Ascending aorta (tissue), 2 donors: ENCODE measurements at places on chromosomes 3 and 15. TPM values are rescaled to one million over a fixed set of nuclear protein-coding genes. Genes with fewer than 3 reads are reported as not detected.

GUCA1C gene
- not detected for total RNA-seq

LRRC28 gene
- 24.2 TPM for total RNA-seq

ZNF502 gene
- 6.5 TPM for total RNA-seq

GRCh38 chr15:91055548-91056331 lies 33.3 kb upstream of the VPS33B start:
- no peak overlapping the region for H3K4me3 ChIP-seq
- H3K4me1 ChIP-seq, result no peaks in the 10 kb centered on the region
- H3K27me3 ChIP-seq, result no peaks in the 10 kb centered on the region
- DNase-seq, result no peak

GRCh38 chr3:63727233-63727632 lies 74.8 kb downstream of the SNTN start:
- H3K27me3 ChIP-seq, result no peaks in the 10 kb centered on the region
- no peak for DNase-seq

- H3K4me3 ChIP-seq, result no peak overlapping the region
- H3K36me3 ChIP-seq, result no peaks in the 10 kb centered on the region
- H3K4me1 ChIP-seq, result no peaks in the 10 kb centered on the region
- no peaks in the 10 kb centered on the region for H3K27me3 ChIP-seq
- DNase-seq, result no peak
- H3K27ac ChIP-seq, result no peak overlapping the region
Measured at GRCh38 chr3:194212845-194213331, 76.9 kb downstream of the HES1 start.

- H3K4me1 ChIP-seq, result peaks cover 2% of the 10 kb centered on the region
- H3K36me3 ChIP-seq, result no peaks in the 10 kb centered on the region
- no peak overlapping the region for H3K4me3 ChIP-seq
- H3K27ac ChIP-seq, result no peak overlapping the region
Measured at GRCh38 chr3:133042778-133043177, 4.6 kb downstream of the TMEM108 start.

DNA sequence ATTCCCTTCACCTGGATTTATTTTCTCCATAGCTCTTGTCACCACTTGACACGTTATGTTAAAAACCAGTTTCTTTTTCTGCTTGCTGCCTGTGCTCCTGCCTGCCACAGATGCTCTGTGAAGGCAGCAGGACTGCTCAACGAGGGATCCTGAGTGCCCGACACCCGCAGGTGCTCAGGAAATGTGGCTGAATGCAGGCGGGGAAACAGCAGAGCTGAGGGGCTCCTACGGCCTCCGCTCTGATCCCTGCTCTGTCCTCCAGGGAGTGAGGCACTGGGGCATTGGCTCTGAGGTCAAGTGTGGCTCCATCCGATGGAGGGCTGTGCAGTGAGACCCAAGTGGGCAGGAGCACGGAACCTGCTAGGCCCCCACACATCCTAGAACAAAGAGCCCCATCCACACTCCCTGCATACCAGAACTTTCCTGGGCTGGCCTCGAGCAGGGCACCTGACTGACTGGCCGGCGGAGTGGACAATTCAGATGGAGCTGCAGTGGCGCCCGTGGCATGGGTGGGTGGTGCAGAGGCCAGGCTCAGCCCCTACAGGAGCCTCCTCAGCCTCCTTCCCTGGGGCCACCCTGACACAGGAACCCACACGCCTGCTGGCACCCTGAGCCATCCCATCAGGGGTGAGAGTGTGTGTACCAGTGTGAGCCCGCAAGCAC lies 27.9 kb downstream of the IQSEC1 start:
- no peak overlapping the region for H3K4me3 ChIP-seq
- DNase-seq, result no peak
- H3K27me3 ChIP-seq, result no peaks in the 10 kb centered on the region
- no peaks in the 10 kb centered on the region for H3K4me1 ChIP-seq
- no peak overlapping the region for H3K27ac ChIP-seq
- no peaks in the 10 kb centered on the region for H3K36me3 ChIP-seq

- no peaks in the 10 kb centered on the region for H3K27me3 ChIP-seq
- DNase-seq, result no peak
- no peaks in the 10 kb centered on the region for H3K36me3 ChIP-seq
- H3K4me1 ChIP-seq, result no peaks in the 10 kb centered on the region
- H3K27ac ChIP-seq, result no peak overlapping the region
Measured at GRCh38 chr3:61080737-61081445, 170.4 kb downstream of the FHIT start.

DNA sequence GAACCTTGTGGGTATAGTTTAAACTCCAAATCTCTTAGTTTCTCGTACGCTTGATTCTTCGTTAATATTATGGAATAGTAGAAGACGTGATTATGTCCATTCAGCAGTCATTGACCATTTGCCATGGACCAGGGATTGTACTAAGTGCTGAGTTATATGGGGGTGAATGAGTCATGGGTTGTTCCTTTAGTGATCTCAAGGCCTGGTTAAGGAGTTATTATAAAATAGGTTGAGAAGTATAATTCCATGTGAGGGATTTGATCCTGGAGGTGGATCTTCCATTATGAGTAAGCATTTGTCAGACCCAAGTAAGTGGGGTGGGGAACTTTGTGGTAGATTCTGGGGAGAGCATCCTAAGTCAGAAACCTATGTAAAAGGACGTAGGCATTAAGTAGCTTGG lies 15.4 kb downstream of the NR2C2 start:
- H3K36me3 ChIP-seq, result no peaks in the 10 kb centered on the region
- H3K4me3 ChIP-seq, result no peak overlapping the region
- H3K27ac ChIP-seq, result no peak overlapping the region
- H3K27me3 ChIP-seq, result no peaks in the 10 kb centered on the region
- H3K4me1 ChIP-seq, result peaks cover 3% of the 10 kb centered on the region
- no peak for DNase-seq
